Upper lobe of right lung (tissue), 1 donor: ENCODE measurements at places on chromosomes 6 and 20.

DNA sequence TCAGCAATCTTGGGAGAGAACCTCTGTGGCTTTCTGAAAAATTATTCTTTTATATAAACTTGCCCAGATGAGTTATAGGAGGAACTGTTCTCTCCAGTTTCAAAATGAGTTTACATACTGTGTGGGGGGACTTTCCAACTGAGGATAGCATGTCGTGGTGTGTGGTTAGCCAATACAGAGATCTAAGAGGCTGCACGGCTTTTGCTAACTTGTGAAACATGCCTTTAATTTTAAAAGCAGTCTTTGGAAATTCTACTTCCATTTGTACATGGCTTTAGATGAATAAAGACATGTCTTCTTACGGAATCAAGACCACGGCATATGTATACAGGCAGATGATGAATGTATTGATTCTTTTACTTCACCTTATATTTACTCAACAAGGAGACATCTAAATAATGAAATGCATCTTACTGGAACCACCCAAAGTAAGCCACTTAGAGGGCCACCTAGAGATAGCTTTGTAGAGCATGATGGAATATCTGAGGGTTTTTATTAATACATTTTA lies 39.8 kb downstream of the HIVEP1 start:
- DNase-seq = no peak

GRCh38 chr20:18388860-18389259 lies 78.0 kb downstream of the DZANK1 start:
- DNase-seq = no peak

- no peak for DNase-seq
These were observed 7.5 kb downstream of the BCAS1 start for GRCh38 chr20:54062812-54063280.

DNA sequence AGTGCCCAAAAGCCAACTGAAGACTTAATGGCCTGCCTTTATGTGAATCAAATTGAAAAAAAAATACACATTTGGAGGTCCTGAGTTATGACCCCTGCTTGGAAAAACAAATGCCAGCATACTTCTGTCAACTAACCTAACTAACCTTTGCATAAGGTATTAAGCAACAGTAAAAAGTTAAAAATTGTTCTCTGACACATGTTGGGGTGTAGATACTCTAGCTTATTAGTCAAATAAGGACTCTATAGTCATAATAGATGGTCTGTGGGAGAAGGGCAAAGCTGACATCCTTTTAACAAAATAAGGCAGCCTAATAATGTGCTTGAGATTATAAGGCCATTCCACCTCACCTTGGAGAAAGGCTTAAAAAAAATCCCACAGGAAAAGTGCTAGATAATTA lies 140.5 kb downstream of the HIVEP2 start:
- no peak for DNase-seq

DNA sequence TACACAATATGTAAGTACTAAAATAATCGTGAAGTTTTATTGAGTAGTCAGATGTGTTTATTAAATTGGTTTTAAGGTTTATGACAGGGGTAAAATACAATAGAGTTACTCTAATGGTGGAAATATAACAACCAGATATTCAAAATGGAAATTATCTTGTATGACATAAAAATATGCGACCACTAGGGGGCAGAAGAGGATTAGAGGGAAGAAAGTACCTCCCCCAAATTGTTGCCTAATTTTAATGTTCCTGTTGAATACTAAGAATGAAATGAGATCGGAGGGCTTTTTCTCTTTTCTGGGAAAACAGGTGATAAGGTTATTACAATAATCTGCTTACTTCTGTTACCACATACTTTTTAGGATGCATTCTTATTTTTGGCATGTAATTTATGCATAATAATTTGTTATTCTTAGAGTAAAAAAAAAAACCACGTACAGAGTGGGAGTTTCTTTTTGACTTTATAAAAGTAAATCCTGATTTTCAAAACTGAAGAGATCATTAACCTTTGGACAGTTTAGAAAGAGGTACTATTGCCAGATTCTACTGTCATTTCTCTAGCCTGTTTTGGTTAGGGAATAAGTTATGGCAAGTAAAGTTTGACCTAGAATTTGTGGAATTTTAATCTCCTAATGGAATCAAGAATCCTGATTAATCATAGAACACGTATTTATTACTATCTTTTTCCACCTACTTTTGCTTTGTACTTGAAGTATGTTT lies 159.2 kb downstream of the CD109 start:
- no peak for DNase-seq

DNA sequence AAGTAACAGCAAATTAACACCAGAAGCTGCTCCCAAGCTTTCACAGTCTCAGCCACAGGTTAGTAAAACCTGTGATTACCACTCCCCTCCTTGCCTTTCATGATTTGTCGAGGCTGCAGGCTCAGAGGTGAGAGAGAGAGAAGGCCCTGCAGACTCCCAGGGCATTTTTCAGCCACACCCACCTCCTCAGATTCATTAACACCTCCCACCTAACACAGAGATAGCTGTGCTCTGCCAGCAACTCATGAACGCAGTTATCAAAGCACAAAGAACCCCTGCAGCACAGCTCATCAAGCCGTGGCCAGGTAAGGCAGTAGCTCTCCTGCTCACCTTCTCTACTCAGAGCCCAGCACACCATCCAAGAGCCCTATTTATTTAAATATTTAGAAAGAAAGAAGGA lies 27.1 kb downstream of the F13A1 start:
- no peak for DNase-seq

DNA sequence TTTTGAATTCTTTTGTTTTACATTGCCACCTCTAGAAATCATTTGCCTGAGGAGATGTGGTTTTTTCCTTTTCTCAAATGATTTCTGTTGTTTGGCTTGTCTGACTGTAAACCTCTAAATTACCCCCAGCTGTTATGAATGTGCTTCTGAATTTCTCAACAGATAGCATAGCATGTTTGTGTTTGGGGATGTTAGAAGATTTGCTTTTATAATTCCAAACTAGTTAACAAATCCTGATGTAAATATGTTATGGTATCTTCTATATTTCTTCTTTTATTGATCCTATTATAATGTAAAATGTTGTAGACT lies 31.6 kb upstream of the EZR start:
- no peak for DNase-seq

- no peak for DNase-seq
These were observed 21.5 kb downstream of the NOL4L start for GRCh38 chr20:32563311-32564272.

DNA sequence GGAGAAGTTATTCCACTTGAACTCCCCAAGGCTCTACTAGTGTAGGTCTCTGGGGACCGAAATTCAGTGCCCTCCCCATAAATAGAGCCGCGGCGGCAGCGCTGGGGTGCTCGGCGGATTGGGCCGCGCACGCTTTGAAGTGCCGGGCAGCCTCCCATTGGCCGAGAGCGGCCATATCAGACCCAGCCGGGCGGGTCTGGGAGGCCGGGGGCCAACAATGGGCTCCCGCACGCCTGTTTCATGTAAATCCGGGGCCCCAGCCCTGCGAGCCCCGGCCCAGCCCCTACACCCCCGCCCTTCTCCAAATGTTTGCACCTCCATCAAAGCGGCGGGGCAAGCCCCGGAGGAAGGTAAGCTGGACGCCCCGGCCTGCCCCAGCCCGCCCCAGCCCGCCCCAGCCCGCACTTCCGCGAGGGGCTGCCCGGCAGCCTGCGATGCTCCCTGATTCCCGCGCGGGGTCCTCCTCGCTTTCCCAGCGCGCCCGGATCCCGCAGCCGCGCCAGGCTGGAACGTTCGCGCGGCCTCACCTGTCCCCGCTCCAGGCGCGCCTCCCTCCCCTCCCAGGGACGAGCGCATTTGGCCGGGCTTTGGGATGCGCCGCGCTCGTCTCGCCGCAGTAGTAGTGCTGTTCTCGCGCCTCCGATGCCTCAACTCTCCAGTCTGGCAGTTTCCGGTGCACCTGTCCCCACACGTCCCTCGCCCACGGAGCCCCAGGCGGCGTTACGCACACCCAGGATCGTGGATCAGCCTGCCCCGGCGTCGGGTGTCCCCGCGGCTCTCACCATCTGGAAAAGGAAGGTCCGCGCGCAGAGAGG lies at the start of gene TBXT:
Gene TBXT, minus strand, starts transcription at position 51 of the 815 bp plus-strand sequence. CDS start 260 bp downstream, outside the sequence.
- DNase-seq = no peak

DNA sequence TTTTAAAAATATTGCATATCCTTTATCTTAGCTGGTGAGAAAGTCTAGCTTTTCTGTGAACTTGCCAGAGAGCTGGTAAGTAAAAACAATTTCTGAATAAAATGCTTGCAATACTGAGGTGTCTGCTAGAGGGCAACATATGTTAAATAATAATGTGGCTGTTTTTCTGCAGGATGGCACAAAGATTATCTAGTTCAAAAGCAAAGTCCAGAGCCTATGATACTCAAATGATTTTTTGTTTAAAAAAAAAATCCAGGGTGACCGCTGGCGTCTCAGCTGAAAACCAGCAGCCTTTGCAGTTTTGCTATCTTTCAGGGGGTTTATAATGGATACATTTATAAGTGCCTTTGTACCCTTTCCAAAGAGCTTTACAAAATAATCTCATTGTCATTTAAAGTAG lies 194.9 kb downstream of the PHACTR1 start:
- no peak for DNase-seq

GRCh38 chr6:31068669-31069340 lies 43.6 kb downstream of the C6orf15 start:
- peak; percentile 85 for DNase-seq

- no peak for DNase-seq
These were observed 14.2 kb downstream of the MANBAL start for GRCh38 chr20:37303637-37304036.

DNA sequence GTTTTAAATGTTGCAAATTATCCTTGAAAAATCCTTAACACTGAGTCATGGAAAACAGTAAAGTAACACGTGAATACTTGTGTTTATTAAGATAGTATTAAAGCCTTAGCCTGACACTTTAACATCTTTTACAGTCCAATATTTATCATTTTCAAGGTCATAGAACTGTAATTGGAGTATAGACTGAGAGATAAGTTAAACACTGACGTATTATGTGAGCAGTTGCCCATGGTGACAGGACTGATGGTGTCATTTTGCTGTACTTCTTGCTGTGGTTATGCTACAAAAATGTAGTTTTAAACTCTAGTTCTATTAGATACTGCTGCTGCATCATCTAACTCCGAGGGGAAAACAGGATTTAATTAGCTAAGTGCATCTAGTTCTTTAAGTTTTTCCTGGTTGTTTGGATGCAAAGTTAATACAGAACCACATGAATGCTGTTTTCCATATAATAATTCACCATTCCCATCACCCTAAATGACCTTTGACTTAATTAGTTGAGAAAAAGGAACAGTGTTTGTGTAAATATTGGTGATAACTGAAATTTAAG lies 37.8 kb downstream of the SLC2A12 start:
- no peak for DNase-seq
